Jurkat, Clone E6-1 (cell line): ENCODE measurements at places on chromosomes 7 and 10.

DNA sequence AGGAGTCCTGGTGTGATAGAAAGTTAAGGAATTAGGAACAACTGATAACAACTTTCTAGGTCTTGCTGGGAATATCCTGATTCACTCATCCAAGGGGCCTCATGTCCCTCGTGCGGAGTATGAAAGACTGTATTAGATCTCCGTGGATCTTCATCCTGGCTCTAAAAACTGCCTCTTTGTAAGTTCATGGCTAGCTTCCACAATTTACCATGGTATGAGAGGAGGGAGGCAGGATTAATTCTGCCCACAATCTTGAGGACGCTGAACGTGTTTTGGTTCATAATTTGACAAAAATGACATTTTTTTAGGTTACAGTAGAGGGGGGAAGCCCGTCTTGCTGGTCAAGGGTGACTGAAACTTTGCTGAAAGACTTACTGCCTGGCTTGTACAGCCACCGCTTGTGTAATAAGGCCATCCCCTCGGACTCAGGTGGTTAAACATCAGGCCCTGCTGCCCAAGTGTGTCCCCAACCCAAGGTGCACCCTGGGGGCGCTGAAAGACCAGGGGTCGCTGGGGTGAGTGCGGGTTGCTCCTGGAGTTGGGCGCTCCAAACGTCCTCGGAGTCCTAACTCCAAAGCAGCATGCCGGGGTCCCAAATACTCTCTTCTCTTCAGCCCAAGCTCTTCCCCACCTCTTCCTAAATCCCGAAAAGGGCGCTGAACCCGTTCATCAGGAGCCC is 733 bp downstream of the HIBADH start:
- DNase-seq: no peak

DNA sequence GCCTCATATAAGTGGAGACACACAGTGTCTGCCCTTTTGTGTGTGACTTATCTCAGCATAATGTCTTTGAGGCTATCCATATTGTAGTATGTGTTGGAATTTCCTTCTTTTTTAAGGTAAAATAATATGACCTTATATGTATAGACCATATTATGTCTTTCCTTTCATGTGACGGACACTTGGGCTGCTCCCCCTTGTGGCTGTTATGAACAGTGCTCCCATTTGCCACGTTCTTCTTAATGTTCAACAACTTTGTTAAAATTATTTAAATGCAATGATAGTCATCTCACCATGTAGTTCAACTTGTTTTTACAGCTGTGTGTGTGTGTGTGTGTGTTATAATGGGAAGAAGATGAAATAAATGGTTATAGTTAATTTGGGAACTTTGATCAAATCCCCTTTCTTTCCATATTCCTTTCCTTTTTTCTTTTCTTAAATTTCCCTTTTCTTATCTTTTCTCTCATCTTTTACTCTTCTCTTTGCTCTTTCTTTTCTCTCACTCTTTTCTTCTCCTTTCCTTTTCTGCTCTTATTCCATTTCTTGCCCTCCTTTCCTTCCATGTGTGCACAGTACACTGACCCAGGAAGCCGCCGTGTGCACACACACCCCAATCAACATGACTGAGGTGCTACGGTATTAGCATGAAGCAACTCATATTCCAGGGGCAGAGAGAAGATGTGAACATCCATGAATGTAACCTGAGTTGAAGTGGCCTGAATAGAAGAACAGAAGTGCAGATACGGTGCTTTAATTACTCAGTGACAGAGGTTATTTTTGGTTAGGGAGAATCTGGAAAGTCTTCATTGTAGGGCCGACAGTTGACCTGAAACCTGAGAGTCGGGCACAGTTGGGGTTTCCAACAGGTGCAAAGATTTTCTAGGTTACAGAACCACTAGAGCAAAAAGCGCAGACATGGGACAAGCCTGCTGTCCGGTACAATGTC is 596.6 kb downstream of the SDK1 start:
- DNase-seq: peak; percentile 42

- DNase-seq: no peak
These were observed 295.0 kb downstream of the SUGCT start for GRCh38 chr7:40429826-40430225.

DNA sequence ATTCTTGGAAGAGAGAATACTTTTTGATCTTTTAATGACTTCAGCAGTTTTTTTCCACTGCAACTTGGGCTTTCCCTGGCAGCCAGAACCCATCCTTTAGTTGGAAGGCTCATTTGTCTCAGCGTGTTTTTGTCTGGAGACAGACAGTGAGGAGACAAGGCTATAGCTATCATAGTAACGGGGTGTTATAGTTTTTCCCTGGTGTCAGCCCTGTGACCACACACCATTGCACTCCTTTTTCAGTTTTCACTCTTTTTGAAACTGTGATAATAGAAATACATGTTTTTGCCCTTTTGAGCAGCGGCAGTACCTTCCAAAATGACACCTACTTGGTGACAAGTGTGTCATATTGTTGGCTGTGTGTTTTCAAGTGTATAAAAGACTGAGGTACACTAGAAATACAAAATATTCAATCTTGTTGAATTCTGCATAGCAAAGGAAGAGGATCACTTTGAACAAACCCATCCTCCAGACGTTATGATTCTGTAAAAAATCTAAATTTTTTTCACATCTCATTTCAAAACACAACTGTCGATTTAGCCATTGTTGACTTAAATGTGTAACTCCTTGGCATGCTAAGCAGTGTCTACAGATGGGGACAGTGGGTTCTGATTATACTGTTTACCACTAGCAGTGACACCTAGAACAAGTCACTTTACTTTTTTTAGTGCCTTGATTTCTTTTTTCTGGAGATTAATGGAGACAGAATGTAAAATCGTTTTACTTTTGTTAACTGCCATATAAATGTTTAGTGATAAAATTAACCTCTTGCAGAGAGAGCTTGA is 130.1 kb downstream of the EXOC4 start:
- no peak for DNase-seq

DNA sequence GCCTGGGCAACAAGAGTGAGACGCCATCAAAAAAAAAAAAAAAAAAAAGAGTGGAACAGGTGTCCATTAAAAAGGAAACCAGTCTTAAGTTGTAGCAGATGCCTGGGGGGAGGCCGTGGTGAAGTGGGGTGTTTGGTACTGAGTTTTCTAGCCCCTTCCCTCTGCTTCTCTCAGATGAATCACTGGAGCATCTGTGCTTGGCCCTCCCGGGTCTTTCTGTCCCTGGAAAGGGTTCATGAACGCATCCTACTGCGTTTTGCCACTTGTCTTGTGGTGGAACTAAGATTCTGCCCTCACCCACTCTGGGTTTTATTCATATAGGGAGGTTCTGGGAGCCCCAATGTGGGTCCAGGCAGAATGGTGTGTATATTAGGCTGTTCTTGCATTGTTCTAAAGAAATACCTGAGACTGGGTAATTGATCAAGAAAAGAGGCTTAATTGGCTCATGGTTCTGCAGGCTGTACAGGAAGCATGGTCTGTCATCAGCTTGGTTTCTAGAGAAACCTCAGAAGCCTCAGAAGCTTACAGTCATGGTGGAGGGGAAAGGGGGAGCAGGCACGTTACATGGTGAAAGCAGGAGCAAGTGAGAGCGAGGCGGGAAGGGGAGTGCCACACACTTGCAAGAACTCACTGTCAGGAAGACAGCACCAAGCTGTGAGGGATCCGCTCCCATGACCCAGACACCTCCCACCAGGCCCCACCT is 63.5 kb downstream of the CAMK1D start:
- peak; percentile 90 for DNase-seq

DNA sequence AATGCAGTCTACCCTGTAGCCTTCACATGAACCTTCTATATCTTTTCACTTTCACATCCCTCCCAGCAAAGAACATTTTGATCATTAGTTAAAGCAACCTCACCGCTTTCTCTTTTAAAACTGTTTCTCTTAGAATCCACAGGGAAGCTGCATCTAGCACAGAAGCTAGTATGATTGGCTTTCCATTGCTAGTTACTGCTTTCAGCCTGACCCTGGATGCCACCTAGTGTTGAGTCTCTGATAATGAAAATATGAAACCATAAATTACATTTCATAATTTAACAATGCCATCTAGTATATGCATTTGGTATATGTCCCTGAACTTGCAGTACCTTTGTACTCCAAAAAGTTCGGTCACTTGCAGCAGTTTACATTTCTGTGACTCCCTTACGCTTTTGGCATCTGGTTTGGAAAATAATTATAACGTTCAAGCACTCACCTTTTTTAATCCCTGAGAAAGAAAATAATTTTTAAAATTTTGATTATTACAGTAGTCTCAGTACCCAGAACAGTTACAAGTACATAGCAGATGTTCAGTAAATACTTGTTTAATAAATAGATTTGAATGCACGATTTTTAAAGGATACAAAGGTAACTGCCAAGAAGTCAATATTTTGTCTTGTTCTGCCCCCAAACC is 22.7 kb downstream of the CISD1 start:
- DNase-seq: peak; percentile 47

DNA sequence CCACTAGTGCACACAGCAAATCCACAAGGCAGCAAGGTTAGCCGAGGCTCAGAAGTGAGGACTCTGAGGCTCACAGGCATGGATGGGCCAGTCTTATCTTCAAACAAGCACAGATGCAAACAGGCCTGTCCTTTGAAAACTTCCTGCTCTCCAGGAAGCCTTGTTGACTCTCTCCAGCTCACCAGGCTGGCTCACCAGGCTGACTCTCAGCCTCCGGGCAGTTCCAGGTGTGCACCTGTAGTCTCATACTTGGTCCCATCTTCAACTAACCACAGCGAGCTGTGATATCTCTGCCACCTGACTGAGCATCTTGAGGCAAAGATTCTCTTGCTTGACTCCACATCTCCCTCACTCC is 173.9 kb upstream of the ZMIZ1 start:
- no peak for DNase-seq

DNA sequence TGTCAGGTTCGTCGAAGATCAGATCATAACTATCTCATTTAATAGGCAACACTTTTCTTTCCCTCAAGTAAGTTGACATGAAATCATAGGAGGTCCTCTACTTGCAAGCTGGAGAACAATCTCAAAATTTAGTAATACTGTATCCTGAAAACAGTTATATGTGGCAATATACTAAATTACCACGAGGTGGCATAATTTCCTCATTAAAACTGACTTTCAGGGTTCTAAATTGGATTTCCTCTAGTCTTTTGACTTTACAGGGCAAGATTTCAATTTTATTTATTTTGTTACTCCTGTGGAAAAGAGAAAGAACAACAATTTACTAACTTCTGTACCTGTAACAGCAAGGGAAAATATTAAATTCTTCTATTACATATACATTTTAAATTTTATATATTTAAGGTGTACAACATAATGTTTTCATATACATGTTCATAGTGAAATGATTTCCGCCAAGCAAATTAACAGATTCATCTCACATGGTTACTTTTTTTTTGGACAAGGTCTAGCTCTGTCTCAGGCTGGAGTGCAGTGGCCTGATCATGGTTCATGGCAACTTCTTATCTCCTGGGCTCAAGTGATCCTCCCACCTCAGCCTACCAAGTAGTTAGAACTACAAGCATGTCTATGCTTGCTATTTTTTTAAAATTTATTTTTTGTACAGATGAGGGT is 53.4 kb upstream of the CYP2C18 start:
- peak; percentile 42 for DNase-seq

DNA sequence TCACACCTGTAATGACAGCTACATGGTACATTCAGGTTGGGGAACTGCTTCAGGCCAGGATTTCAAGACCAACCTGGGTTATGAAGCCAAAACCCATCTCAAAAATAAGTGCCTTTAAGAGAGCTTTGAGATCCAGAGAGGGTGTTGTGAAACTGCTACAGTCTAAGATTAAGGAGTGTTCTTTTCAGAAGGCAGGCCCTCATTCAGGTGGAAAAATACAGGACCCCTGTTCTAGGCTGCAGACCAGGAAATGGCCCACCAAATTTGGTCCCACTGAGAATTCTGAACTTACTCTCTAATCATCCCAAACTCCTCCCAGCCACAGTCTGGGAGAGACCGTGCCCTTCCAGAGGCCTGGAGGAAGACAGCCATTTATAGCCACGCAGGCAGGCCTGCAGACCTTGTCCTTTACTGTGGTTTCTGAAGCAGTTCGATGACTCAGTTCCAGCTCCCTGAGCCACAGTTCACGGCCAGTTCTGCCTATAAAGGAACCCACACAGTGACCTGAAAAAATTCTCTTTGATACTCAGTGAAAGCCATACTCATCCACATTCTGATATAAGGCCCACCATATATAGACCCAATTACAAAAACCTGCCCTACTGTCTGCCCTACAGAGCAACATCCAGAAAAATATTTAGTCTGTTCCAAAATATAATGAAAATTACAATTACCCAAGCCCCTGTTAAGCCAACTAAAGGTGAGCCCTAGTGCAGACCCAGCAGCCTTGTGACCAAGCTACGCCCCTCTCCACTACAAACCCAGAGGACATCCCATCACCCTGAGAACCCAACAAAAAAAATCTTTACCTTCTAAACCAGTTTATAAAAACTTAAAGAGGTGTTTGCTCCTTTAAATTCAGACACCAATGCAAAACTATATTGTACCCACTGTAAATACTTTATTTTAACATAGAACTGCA is 21.2 kb downstream of the ZNF680 start:
- DNase-seq: no peak

DNA sequence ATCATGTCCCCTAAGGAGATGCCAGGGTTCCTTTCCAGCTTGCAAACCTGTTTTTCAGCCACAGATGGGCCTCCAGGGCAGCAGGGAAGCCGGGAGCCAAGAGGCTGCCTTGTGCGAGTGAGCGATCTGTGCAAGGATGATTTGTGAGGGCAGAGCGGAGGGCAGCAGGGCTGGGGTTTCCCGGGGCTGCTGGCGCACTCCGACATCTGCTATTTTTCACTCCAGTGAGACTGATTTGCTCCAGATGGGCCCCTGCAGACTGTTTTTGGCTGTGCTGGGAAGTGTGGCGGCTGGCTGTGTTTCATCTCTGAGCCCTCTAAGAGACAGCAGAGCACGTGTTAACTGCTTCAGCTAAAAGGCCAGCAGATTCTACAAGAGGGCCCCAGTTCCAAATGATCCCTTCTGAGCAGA is 466.2 kb downstream of the TYW1 start:
- no peak for DNase-seq

GRCh38 chr7:63998549-63998948 is at the start of gene ZNF722:
TSS of gene ZNF722 (plus strand) at chr7:63998849. CDS start at chr7:63998962, 113 bp downstream.
- DNase-seq: no peak

GRCh38 chr10:56895306-56895705 is 534.2 kb upstream of the ZWINT start:
- DNase-seq: no peak

DNA sequence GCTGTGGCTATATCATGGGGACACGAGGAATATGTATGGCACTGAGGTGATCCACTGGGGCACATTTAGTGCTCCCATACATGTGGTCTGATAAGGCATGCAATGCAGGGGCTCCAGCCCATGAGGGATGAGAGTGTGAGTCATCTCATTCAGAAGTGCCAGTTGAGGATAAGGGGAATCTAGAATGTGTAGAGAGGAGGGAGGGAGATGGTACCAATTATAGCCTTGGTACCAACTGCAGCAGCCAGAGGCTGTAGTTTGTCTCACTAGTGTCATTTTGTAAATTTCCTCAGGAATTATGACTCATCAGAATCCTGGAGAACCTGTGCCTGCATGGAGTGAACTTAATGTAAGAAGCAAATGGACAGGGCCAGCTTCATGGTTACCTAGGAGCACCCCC is 46.2 kb downstream of the LAMB4 start:
- no peak for DNase-seq

- DNase-seq: no peak
These were observed 23.9 kb downstream of the AQP1 start for GRCh38 chr7:30935569-30935877.
